ENCODE measurements at places on chromosomes 2 and 18. TPM values are rescaled to one million over a fixed set of nuclear protein-coding genes. Genes with fewer than 3 reads are reported as not detected.

Gene CNNM3
- polyA plus RNA-seq: 37.9 TPM

Gene POTEJ
- polyA plus RNA-seq: 0.12 TPM

Gene DAW1
- 3.3 TPM for polyA plus RNA-seq

Gene TRIB2
- polyA plus RNA-seq: 85.2 TPM

Gene TRMT61B
- polyA plus RNA-seq: 22.9 TPM

Gene RBM44
- 1.9 TPM for polyA plus RNA-seq

GRCh38 chr2:219868635-219869034 lies 241.2 kb downstream of the SLC4A3 start:
- no peak for DNase-seq

DNA sequence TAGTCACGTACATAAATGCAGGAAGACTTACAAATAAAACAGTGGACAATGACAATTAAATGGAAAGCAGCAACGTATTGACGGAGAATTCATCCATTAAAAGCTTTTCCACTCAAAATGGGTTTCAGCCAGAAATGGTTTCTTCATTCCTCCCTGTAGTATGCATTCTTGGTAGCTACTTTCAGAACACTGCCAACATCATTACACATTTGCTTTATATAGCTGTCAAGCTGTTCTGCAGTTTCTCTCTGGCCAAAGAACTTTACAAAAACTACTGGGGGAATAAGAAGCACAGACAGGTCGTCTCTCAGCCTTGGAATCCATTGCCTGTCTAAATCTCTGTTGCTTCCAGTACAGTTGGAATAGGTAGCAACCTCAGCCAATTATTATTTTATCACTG lies 84.1 kb upstream of the NCKAP5 start:
- peak; percentile 59 for DNase-seq

- DNase-seq: peak; percentile 58
These were observed 108.0 kb downstream of the CDH19 start for GRCh38 chr18:66495844-66496243.

- no peak for DNase-seq
These were observed 117.1 kb downstream of the ZFP36L2 start for GRCh38 chr2:43109261-43109743.

DNA sequence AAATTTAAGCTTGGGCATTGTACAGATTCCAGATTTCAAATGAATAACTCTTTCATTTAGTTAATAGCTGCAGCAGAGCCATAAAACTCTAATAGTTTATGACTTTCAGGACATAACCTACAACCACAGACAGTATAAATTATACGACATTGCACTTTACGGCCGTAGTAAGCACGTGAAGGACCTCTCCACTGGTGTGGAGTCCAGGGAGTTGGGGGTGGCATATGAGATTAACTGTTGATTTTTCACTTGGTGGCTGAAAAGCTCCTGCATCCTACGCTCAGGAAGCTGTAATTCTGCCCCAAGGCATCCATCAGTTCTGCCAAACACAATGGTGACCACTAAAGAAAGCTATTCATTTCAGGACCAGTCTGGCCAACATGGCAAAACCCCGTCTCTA lies 376.2 kb downstream of the SOX11 start:
- DNase-seq: no peak

- no peak for DNase-seq
These were observed 15.0 kb downstream of the ERCC3 start for GRCh38 chr2:127278959-127279358.

- no peak for DNase-seq
These were observed 90.4 kb upstream of the CBLN2 start for GRCh38 chr18:72634500-72634899.

- no peak for DNase-seq
These were observed 41.3 kb downstream of the NGEF start for GRCh38 chr2:232971744-232972143.

DNA sequence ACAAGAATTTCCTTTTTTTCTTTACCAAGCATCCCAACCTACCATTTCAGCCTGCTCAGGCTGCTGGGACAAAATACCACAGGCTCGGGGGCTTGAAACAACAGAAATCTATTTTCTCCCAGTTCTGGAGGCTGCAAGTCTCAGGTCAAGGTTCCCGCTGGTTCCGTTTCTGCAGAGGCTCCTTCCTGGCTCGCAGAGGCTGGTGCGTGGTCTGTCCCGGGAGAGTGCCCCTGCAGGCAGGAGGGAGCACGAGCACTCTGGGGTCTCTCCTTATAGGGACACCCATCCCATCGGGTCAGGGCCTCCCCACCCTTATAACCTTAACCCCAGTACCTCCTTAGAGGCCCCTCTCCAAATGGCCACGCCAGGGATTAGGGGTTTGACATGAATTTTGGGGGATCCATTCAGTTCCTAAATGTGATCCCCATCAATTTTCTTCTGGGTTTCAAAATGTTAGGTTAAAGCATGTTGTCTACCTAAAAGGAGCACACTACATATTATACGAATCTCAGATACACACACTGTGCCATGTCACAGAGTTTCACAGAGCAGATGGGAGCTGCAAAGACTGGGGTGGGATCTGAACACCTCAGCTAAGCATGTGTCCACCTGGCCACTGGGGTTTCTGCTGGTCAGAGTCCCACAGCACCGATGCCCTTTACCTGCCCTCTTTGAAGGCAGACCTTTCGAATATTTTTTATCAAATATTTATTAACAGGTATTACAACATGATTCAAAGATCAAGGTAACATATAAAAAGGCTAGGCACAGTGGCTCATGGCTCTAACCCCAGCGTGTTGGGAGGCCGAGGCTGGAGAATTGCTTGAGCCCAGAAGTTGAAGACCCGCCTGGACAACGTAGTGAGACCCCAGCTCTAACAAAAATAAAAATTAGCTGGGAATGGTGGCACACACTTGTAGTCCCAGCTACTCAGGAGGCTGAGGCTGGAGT lies 17.6 kb upstream of the ADI1 start:
- no peak for DNase-seq

DNA sequence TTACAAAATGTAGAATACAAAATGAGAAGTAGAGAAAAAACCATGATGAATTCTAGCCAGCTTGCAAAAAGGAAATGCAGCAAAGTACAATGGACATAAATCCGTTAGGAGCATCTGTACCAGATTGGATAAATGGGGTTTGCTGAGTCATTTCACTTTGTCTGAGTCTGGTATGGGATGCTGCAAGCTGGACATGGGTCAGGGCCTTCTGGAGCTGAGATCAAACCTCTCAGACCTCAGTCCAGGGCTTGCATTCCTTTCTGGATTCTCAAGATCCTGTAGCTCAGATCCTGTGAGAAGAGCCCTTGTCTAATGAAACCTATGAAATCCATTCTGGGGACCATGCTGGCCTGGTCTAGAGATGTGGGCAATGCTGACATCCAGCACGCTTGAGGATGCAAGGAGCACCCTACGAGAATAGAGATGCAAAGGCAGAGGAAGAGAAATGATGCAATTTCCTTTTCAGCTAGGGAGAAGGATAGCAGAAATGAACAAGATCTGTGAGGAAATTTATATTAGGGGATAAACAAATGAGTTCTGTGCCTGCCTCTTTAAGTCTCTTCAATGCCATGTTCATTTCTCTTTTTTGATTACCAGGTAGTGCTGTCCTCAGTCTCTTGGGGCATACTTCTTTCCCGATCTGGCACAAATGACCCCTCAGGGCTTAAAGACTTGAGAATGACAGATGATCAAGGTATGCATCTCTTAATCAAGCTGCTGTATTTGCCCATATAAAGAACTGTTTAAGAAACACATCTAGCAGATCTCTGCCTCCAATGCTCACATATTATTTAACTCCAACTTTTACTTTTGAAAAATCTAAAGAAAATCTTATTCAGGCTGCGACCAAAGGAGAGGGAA lies 230.4 kb downstream of the MEIS1 start:
- DNase-seq: no peak

DNA sequence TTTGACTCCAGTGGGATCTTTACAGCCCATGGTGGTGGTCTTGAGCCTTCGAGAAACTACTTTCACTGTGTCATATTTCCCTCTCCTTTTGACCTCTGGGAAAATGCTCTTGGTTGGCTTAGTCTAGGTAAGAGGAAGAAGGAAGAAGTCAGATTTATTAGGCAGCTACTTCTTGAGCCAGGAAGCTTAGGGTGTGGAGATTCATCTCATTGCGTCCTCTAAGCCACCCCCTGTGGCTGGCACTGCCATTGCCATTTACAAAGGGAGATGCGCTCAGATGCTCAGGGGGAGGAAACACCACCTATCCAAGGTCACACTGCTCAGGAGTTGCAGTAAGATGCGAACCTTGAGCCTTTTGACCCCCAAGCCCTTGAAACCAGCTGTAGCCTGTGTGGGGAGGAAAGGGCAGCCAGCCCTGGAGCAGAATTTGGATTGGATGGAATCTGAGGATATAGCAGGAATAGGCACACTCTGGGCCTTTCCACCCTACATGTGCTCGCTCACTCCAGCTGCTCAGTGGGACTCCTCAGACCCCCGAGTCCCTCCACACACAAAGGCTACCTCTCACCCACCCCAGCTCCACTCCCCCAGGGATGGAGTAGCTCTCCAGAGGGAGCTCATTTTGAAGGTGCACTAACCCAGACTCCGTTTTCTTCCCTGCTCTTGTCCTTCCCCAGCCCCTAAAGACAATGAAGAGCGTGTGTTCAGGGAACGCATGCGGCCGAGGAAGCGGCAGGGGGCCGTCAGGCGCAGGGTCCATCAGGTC lies 321.3 kb upstream of the EPAS1 start:
- DNase-seq: no peak

GRCh38 chr2:61978522-61978921 lies 73.0 kb downstream of the COMMD1 start:
- peak; percentile 26 for DNase-seq

- peak; percentile 71 for DNase-seq
These were observed 234.4 kb upstream of the EPAS1 start for GRCh38 chr2:46062637-46063412.

- no peak for DNase-seq
These were observed 855.2 kb upstream of the ID2 start for GRCh38 chr2:7826656-7827055.

- DNase-seq: no peak
These were observed 90.6 kb upstream of the TAF1B start for GRCh38 chr2:9752441-9753275.

GRCh38 chr2:37448342-37449120 lies 104.1 kb downstream of the QPCT start:
- DNase-seq: no peak

DNA sequence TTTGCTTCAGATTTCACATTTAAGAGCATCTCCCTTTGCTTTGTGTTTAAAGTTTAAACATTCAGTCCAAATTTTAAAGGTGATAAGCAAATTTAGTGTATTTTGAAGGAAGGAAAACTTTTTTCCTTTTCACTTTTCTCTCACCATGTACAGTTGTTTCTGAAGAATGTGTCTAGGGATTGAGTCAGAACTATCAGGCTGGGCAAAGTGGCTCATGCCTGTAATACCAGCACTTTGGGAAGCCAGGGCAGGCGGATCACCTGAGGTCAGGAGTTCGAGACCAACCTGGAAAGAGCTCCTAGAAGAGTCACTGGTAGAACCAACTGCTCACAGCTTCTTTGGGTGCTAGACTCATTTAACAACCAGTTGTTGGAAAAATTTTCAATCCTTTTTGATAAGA lies 327.0 kb upstream of the THUMPD2 start:
- DNase-seq: no peak

- DNase-seq: no peak
These were observed 37.8 kb downstream of the ATP6V1C2 start for GRCh38 chr2:10759151-10759714.

DNA sequence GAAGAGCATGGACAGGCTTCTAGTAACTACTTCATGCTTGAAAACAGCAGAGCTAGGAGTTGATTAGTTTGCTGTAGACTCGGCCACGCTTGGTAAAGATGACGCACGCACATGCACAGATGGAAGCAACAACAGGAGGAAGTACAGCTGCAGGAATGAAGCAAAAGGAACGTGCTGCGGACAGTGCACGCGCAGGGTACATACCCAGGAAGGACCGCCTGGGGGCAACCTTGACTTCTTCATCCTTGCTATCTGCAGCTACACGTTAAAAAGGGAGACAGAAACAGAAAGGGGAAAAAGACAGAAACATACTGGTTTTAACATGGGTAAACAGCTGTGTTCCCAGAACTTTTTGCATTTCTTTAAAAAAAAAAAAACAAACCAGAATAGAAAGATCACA lies 17.7 kb downstream of the SLC66A2 start:
- no peak for DNase-seq

DNA sequence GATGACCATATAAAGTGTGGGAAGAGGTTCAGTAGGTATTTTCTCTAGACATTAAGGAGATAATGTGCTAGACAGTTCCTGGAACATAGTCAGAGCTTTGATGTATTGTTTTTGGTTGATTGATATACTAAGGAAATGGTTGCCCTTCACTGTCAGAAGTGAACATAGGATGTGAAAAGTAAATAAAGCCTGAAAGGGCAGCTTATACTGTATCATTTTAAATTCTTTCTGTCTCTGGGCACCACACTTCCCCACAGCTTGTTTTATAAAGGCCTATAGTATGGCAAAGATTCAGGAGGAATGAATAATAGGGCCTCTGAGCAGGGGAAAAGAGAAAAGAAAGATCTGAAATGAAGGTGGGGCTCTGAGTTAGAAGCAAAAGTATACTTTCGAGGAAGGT lies 72.7 kb upstream of the ITPRID2 start:
- no peak for DNase-seq

GRCh38 chr2:230715201-230715600 lies 2.6 kb downstream of the CAB39 start:
- DNase-seq: no peak

- no peak for DNase-seq
These were observed 26.1 kb downstream of the NIFK start for GRCh38 chr2:121710470-121711170.

DNA sequence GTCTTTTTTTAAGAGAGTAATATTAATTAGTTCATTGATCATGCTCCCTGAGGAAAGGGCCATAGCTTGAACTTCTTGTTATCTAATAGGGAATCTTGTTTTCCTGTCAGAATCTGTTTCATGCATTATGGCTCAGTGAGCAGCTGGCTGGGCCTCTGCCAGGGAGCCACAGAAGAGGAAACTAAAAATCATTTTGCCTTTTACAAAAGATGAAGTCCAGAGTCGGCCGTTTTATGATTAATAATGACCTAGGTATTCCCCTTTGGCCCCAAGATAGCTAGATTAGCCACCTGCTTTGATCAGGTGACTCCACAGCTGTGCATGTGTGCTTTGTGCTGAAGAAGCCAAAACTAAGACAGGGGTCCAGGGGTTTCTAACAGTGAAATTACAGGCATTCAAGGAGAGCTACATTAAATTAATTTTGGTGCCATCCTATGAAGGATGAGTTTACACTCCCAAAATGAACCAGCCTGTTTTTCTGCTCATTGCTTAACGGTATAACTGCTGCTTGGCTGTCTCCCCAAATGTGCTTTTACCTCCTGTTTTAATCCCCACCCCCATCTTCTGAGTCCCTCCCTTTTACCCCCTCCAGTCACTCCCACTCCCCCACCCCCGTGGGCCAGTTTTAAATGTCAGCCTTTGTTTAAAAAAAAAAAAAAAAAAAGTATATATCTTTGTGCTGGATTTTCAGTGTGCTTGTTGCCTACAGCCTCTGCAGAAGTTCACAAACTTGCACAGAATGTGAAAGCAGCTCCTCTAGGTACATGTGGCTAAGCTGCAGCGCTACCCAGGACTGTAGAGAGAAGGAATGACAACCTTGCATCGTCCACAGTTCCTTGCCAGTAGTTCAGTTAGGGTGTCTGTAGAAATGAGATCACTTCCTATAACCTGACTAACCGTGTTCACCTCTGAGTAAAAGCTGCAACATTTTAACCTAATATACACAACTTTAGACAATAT lies 93.1 kb downstream of the CABLES1 start:
- DNase-seq: no peak

All from right lung (tissue), 10 donors.